BE2C (cell line): ENCODE measurements at places on chromosomes 4 and X.

DNA sequence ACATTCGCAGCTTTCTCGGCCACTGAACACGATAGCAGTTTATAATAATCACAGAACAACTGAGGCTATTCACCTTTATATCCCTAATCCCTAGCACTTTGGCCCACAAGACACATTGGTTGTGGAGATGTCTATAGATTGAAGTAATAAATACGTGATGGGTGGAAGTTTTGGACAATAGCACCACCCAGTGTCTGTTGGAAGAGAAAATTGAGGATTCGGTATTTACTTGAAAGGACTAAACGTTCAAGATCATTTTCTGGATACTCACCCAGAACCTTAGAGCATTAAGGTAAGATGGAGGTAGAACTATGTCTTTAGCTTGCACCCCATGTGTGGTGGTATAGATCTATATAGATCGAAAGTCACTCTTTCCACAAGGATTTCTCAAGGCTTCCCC is 787 bp upstream of the TMSB15A start:
- DNase-seq: no peak

- no peak for DNase-seq
Observed at GRCh38 chr4:126906466-126906865, 726.3 kb upstream of the INTU start.

GRCh38 chr4:85783483-85783882 is 308.5 kb downstream of the ARHGAP24 start:
- DNase-seq: no peak

GRCh38 chrX:53223068-53223693 is 1.8 kb downstream of the KDM5C start:
- no peak for DNase-seq

DNA sequence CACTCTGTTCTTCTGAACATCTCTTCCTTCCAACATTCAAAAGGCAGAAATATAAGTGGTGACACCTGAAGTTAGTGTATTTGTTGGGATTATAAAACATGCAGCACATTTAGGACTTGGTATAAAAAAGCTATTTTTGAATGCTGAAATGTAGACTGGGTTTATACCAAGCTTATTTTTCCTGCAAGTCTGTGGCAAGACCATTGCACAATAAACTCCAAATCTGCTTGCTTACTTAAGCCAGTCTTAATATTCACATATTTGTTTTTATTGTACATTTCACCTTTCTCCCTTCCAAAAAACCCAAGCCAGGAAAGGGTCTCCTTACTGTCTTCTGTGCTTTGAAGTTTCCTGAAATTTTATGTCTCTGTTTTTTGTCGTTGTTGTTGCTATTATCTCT is 63.7 kb downstream of the FHIP1A start:
- DNase-seq: no peak

DNA sequence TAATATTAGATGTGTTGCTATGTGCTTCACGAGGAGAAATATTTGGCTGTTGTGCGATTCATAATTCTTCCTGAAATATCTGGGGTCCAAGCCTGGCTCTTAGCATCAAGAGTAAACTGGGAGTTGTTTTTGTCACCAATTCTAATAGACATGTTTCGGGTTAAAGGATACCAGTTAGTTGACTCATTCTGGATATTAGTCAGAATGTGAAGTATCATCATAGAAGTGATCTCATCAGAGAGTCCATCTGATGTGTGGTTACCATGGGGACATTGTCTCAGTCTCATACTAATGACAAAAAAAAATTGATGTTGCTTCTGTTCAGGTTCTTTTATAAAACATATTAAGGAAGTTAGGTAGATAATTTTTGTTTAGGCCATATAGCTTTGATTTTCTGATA is 57.2 kb upstream of the MTMR1 start:
- DNase-seq: no peak

DNA sequence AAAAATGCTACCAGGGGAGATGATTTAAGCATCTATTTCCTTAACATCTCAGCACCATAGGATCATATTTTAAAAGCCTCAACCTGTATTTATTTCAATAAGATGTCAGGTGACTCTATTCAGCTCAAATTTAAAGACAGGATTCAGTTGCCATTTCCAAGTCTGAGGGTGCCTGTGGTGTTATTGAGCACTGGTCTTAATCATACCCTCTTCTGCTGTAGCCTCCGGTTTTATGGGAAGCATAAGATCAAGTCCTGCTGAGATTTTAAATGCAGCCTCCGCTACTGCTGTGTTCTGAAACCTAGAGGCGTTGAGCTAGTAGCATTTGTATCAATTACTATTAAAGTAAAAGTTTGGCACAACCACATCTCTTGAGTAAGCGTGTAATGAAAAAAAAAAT is 185.7 kb upstream of the NWD2 start:
- no peak for DNase-seq

- no peak for DNase-seq
Observed at GRCh38 chr4:75142850-75143249, 209.9 kb downstream of the PARM1 start.

- DNase-seq: no peak
Observed at GRCh38 chrX:101408532-101408841, 465 bp downstream of the HNRNPH2 start.

- no peak for DNase-seq
Observed at GRCh38 chrX:71177327-71177726, 32.7 kb downstream of the NLGN3 start.

DNA sequence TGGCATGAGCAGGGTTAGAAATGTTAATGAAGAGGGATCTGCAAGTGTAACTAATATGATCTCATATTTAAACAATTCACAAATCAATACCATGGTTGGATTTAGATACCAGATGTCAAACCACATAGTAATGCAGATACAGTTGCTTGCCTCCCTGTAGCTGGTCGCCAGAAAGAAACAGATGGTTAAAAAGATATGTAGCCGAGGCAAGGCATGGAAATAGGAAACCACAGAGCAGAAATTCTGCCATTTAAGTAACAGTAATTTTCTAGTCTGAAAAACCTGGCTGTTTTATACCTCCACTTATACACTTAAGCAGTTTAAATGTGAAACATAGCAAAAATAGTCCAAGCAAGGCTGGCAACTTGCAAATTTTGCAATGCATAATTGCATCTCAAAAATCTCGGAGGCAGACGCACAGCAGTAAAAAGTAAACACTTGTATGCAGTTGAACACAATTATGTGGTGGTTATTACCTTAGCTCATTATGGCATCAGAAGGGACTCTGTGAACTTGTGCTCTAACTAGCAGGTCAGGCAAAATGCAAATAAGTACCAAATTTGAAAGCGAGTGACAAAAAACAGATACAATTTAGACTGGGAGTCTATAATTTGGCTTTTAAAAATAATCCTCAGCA is 126.8 kb downstream of the NAA11 start:
- DNase-seq: no peak

GRCh38 chrX:9376111-9376510 is 88.7 kb upstream of the TBL1X start:
- DNase-seq: no peak

- DNase-seq: no peak
Observed at GRCh38 chrX:44012484-44013096, 39.4 kb upstream of the NDP start.
